ENCODE measurements at places on chromosomes 12 and 14. TPM values are rescaled to one million over a fixed set of nuclear protein-coding genes. Genes with fewer than 3 reads are reported as not detected.

Gene MYH7
- 0.90 TPM for total RNA-seq

Gene CD163
- total RNA-seq = 455 TPM

GRCh38 chr12:110002676-110003515, 3.7 kb downstream of the ANKRD13A start:
- H3K4me3 ChIP-seq = no peak overlapping the region
- H3K4me1 ChIP-seq = peaks cover 22% of the 10 kb centered on the region
- H3K36me3 ChIP-seq = no peaks in the 10 kb centered on the region
- DNase-seq = no peak
- H3K27me3 ChIP-seq = no peaks in the 10 kb centered on the region

DNA sequence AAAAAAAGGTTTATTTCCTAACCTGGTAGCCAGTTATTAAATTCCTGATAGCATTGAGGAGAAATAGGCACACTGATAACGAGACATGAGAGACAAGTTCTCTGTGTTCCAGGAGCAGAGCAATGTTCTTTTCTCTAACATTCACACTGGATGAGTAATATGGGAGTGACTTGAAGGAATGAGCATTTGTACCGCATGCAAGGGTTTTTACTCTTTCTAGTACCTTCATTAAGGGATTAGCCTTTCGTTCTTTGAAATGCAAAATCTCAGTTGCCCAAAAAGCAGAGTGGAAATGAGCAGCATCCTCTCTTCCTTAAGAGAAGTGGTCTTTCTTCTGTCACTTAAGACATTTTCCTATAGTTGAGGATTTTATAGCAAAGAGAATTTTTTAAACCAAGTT, 54.7 kb downstream of the FGD4 start:
- H3K27me3 ChIP-seq = no peaks in the 10 kb centered on the region
- peak overlapping the region; percentile 43 for H3K27ac ChIP-seq
- H3K4me1 ChIP-seq = peaks cover 48% of the 10 kb centered on the region
- no peak for DNase-seq
- no peak overlapping the region for H3K4me3 ChIP-seq

DNA sequence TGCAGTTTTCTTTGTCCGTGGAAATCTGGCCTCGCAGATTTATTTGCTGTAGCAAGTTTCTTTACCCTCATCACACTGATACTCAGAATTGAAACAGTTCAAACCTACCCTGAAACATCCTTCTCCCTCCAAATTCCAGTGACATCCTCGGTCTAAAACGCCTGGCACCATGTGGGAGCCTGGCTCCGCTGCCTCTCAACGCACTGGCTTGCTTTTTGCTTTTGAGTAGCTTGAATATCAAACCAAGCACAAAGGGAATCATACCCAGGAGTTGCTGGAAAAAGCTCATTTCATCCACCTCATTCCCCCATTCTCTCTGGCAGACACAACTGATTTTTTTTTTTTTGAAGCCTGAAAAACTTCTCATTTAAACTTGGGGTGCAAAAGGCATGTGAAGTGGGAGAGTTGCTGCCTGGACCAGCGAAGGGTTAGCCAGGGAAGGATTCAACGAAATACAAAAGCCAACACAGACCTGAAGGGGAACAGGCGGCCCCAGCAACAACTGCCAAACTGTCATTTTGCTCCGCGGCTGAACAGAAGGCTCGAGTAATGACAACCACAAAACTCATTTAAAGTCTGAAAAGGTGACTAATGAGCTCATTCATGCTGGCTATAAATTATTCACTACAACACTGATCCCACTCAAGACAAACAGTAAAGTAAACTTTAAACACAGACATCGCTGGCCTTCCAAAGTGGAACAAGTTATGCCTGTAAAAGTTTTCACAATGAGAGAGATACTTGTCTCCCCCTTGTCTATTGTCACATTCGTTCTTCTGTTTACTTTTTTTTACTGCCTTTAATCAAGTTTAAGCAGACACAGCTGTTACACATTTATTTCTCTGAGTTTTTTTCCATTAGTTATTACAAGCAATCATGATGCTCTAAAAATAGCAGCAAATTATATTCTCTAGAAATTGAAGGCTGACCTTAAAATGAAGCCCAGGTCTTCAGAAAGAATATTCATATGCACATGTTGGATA, 12.5 kb upstream of the FOXN3 start:
- DNase-seq = no peak
- H3K27ac ChIP-seq = peak overlapping the region; percentile 89
- H3K4me1 ChIP-seq = peaks cover 43% of the 10 kb centered on the region
- no peak overlapping the region for H3K4me3 ChIP-seq
- no peaks in the 10 kb centered on the region for H3K27me3 ChIP-seq

- DNase-seq = no peak
- H3K4me1 ChIP-seq = no peaks in the 10 kb centered on the region
- no peak overlapping the region for H3K4me3 ChIP-seq
Observed at GRCh38 chr12:33314223-33314622, 125.4 kb downstream of the SYT10 start.

DNA sequence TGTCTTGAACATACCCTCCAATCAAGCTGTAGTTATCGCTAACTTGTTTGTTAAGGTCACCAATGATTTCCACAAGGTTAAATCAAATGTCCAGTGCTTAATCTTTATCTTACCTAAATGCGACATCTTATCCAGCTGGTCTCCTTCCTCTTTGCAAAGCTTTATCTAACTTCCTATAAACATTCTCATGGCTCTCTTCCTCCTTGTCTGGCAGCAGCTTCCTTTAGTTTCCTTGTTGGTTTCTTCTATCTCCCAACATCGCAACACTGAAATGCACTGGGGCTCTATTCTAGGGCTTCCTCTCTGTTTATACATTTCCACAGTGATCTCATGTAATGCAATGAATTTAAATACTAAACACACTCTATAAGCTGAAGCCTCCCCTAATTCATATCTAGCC, 28.7 kb downstream of the UBE2N start:
- H3K27me3 ChIP-seq = no peaks in the 10 kb centered on the region
- peaks cover 7% of the 10 kb centered on the region for H3K4me1 ChIP-seq
- DNase-seq = no peak
- no peak overlapping the region for H3K4me3 ChIP-seq
- no peak overlapping the region for H3K27ac ChIP-seq

Gene ALG10B
- 5.5 TPM for total RNA-seq

DNA sequence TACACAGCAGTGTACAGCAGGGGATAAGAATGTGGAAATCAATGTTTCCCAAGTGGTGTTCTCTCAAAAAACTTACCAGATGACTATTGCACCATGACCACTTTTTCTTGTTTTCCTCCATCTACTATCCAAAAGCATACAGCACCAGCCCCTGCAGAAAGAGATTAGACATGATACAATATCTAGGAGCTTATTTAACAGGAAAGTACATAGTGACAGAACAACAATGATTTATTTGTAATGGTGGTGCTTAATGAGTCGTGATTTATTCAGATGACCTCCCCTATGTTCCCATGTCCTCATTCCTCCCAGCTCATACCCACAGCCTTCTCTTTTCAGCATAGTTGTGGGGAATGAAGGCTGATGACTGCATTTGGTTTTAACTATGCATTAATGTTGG, 413.6 kb downstream of the BTG1 start:
- no peak overlapping the region for H3K27ac ChIP-seq
- no peak for DNase-seq
- H3K4me3 ChIP-seq = no peak overlapping the region
- H3K4me1 ChIP-seq = no peaks in the 10 kb centered on the region

- no peaks in the 10 kb centered on the region for H3K36me3 ChIP-seq
- no peak overlapping the region for H3K27ac ChIP-seq
- no peak overlapping the region for H3K4me3 ChIP-seq
- no peaks in the 10 kb centered on the region for H3K27me3 ChIP-seq
- no peaks in the 10 kb centered on the region for H3K4me1 ChIP-seq
- DNase-seq = no peak
Observed at GRCh38 chr12:44227616-44228015, 391.7 kb downstream of the TMEM117 start.

DNA sequence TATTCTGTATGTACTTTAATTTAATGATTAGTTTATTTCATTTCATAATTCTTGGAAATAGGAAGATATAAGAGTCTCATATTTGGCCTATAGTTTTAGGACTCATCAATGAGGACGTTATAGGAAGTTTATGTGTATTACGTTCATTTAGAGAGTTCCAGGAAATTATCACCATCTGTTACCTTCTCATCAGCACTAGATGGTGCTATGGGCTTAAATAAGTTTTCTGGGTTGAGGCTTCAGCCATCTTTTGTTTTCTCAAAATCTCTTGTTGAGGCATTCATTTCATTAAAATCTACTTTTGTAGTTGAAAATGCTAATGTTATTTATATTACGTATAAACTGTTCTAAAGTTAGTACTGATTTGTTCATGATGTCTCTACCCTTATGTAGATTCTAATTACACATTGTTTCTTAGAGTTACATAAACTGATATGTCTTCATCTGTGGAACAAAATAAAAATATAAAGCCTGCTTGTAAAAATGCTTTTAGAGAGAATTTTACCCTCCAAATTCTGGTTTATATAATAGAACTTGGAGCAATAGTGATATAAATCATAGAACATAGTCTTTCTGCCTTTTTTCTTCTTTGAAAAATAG, 89.2 kb downstream of the CFAP54 start:
- no peaks in the 10 kb centered on the region for H3K27me3 ChIP-seq
- H3K36me3 ChIP-seq = no peaks in the 10 kb centered on the region
- no peak for DNase-seq
- H3K4me3 ChIP-seq = no peak overlapping the region
- H3K4me1 ChIP-seq = no peaks in the 10 kb centered on the region
- H3K27ac ChIP-seq = no peak overlapping the region

DNA sequence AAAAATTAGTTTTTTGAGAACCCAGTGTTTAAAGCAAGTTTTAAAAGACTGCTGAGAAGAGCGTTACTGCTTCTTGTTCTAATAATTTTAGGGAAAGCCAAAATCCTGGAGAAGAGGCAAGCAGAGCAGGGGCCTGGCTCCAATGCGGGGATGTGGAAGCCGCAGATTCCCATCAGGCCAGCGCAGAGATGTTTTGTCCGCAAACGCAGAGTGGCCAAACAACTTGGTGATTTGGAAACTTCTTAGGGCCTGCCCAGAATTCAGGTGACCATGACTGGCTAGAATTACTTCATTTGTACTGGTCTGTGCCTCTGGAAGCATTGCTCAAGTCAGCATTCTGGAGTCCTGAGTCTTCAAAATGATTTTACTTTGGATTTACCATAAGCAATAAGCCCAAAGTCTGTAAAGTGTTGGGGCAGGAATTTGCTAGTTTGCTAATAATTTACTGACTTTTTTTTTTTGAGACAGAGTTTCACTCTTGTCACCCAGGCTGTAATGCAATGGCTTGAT, 208.4 kb downstream of the PPM1H start:
- no peaks in the 10 kb centered on the region for H3K36me3 ChIP-seq
- H3K27ac ChIP-seq = no peak overlapping the region
- no peak overlapping the region for H3K4me3 ChIP-seq
- no peaks in the 10 kb centered on the region for H3K4me1 ChIP-seq
- DNase-seq = no peak

DNA sequence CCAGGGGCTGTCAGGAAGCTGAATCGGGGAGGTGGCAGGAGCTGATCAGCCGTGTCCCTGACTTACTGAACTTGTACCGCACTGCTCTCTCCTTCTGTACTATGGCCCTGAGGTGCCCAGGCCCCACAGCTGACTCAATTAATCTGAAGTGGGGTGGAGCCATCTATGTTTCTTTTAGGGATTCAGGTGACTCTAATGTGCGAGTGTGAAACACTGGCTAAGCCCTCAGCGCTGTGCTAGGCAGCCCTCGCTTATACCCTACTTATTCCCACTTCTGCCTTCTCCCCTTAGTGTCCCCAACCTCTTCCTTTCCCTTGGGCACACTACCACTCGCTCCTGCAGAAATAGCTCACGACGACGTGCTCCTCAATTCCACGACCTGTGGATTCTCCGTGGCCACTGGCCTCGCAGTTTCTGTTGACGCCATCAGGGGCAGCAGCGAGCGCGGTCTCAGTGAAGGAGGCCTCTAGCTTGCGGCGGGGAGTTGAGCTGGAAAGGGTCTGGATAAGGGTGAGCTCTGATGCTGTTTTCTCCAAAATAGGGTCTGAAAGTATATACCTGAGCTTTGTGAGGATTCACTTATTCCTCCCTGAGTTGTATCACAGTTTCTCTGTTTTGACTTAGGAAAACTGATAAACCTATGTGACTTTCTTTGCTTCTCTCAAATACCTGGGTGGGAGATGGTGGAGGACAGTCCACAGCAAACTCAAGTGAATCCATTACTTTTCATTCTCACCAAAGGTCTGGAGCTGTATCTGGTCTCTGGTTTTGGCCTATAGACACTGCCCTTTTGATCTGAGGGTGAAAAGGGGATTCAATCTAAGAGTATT, 167.6 kb downstream of the SLC41A2 start:
- H3K27me3 ChIP-seq = no peaks in the 10 kb centered on the region
- no peak for DNase-seq
- H3K27ac ChIP-seq = no peak overlapping the region
- no peaks in the 10 kb centered on the region for H3K4me1 ChIP-seq
- H3K4me3 ChIP-seq = no peak overlapping the region
- no peaks in the 10 kb centered on the region for H3K36me3 ChIP-seq

GRCh38 chr12:119686355-119686754, 18.4 kb downstream of the PRKAB1 start:
- H3K4me3 ChIP-seq = no peak overlapping the region
- H3K4me1 ChIP-seq = peaks cover 14% of the 10 kb centered on the region
- H3K27me3 ChIP-seq = no peaks in the 10 kb centered on the region
- DNase-seq = no peak
- peaks cover under 1% of the 10 kb centered on the region for H3K36me3 ChIP-seq

GRCh38 chr14:98591161-98591560, 680.8 kb downstream of the BCL11B start:
- H3K4me1 ChIP-seq = no peaks in the 10 kb centered on the region
- H3K4me3 ChIP-seq = no peak overlapping the region
- H3K27me3 ChIP-seq = no peaks in the 10 kb centered on the region
- H3K36me3 ChIP-seq = no peaks in the 10 kb centered on the region

Gene RPS6KL1
- 4.2 TPM for total RNA-seq

- no peak for DNase-seq
- no peaks in the 10 kb centered on the region for H3K27me3 ChIP-seq
- H3K27ac ChIP-seq = no peak overlapping the region
- no peaks in the 10 kb centered on the region for H3K36me3 ChIP-seq
Observed at GRCh38 chr14:58792416-58792815, 154.7 kb downstream of the DACT1 start.

Gene TAS2R19
- 9.0 TPM for total RNA-seq

- no peak overlapping the region for H3K4me3 ChIP-seq
- H3K27ac ChIP-seq = no peak overlapping the region
- no peaks in the 10 kb centered on the region for H3K36me3 ChIP-seq
Observed at GRCh38 chr14:82602794-82603193, 1069.1 kb upstream of the SEL1L start.

All from tibial nerve (tissue), 4 donors.